ENCODE measurements at places on chromosomes 2 and 18.
A peak's percentile ranks its signal among the peaks of the same experiment; 100 is the strongest.

DNA sequence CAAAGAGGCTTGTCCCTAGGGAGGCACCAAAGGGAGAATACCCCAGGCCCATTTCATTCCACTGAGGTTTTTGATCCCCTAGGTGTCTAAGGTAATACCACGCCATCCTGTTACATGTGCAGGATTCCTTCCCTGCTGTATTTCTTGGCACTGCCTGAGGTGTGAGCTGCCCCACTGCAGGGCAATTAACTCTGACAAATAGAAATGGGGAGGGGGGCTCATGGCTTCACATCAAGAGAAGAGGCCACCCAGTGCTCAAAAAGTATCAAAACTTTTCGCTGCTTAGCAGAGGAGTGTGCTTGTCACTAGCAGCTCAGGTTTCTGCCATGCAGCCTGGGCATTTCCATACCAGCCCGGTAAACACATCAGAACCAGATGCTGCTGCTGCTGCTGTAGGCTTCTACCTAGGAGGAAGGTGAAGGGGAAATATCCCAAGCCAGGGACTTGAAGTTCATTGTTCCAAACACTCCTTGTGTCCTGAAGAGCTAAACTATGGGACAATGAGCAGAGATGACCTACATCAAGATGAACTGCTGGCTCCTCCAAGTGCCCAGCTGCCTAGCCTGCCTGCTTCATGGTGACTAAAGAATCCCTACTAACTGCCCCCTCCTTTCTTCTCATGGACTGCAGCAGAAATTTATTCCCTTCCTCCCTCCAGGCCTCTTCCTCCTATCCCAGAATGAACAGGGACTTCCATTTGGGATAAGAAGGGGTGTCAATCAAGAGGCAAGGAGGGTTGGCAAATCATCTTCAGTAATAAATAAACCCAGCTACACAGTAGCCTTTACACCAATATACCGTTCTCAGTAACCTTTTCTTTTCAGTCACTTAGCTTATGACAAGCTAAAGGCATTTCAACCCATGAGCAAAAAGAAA, 16.4 kb downstream of the POU3F3 start:
- DNase-seq: no peak

- no peak for DNase-seq
Measured at GRCh38 chr2:111936881-111937280, 38.5 kb downstream of the MERTK start.

DNA sequence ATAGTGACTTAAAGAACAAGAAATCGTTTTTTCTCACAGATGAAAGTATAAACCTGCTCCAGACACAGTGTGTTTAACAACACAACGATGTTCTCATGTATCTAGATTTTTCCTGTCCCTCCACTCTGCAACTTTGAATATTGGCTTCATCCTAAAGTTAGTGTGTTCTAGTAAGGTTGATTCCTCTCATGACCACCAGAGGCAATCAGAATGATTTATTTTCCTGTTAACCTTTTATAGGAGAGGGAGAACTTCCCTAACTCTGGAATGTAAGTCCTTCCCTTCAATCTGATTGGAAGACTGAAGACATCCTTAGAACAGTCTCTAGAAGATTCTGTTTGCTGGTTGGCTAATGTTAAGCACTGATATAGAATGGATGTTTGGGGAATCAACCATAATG, 41.0 kb upstream of the TAF4B start:
- DNase-seq: peak; percentile 25

GRCh38 chr2:237198164-237198855, 112.6 kb downstream of the COPS8 start:
- peak; percentile 6 for DNase-seq

DNA sequence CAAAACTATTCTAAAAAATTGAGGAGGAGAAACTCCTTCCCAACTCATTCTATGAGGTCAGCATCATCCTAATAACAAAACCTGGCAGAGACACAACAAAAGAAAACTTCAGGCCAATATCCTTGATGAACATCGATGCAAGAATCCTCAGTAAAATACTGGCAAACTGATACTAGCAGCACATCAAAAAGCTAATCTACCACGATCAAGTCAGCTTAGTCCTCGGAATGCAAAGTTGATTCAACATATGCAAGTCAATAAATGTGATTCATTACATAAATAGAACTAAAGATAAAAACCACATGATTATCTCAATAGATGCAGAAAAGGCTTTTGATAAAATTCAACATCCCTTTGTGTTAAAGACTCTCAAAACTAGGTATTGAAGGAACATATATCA, 63.1 kb downstream of the EHBP1 start:
- no peak for DNase-seq

DNA sequence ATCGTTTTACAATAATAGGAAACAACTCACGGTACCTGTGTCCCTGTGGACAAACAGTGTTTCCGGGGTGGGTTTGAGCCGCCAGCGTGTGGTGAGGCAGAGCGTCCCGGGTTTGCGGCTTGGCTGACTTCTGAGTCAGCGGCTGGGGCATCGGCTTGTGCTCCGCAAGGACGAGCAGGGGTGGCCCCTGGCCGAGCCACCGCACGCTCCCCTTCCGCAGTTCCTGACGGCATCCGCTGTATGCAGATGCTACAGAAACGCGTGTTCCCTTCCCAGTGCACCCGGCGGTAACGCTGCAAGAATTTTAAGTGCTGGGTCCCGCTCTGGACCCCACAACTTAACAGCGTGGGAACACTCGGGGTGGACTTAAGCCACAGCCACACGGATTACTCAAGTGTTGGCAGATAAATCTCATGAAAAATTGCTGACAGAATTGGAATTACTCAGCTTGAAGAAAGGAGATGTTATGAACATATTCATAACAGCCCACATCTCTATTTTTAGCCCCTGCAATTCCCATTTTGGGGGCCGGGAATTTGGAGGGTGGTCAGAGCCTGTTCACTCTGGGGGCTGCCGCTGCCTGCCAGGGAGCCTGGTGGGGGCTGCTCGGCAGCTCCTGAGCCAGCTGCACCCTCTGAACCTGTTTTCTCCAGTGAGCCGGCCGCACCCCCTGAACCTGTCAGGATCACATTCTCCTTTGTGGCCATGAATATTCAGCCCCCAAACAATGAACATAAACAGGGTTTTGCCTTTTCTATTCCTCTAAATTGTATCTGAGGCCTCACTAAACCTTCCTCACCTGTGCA, 12.6 kb upstream of the KCNG2 start:
- no peak for DNase-seq

- no peak for DNase-seq
Measured at GRCh38 chr2:156513219-156513618, 77.0 kb downstream of the GPD2 start.

DNA sequence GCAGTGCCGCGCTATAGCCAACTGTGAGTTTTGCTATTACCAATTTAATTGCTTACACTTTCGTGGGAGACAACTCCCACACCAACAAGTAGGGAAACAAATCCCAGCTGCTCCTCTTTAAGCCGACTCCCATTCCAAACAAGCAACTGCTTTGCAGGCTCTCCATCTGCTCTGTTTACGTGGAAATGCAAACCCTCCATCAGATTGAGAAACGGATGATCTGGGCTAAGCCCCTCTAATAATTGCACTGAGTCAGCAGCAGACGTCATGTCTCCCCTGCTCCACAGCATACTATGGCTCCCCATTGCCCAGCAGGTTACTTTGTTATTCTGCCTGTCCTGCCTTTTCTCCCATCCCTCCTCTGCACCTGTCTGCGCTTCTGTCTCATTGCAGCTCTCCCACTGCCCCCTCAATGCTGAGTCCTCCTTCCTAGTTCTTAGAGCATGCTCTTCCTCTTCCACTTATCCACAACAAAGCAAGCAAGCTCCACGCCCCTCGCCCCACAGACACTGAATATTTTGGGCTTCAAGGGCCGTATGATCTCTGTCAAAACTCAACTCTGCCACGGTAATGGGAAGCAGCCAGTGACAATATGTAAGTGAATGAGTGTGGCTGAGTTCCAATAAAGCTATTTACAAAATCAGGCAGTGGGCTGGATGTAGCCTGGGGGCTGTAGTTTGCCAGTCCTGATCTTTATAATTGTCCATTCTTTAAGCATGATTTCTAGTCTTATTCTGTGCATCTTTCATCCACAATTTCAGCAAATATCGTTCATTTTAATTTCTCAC, 39.5 kb upstream of the ARL4C start:
- DNase-seq: peak; percentile 88

GRCh38 chr2:46294176-46294836, 2.9 kb upstream of the EPAS1 start:
- no peak for DNase-seq

DNA sequence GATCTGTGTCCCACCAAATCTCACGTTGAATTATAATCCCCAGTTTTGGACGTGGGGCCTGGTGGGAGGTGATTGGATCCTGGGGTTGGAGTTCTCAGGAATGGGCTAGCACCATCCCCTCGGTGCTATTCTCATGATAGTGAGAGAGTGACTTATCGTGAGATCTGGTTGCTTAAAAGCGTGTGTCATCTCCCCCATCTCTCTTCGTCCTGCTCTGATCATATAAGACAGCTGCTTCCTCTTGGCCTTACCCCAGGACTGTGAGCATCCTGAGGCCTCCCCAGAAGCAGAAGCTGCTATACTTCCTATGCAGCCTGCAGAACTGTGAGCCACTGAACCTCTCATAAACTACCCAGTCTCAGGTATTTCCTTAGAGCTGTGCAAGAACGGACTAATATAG, 163.7 kb upstream of the NDUFV2 start:
- DNase-seq: no peak

DNA sequence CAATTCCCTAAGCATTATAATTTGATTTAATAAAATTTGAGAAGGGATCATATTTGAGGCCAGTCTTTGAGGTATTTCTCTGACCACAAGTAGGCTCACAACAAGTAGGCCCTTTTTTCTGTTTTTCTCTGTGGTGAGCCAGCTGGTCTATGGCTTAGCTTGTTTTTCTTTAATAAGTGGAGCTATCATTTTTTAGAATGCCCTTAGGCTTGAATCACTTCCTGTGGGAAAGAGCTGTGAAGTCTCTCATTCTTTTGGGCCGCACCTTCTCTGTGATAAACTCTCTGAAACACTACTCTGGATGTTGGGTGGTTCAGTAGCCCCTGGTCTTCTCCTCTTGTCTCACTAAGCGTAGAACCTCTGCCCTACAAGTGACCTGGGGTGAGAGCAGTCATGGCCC, 235.9 kb downstream of the SUCLG1 start:
- no peak for DNase-seq

GRCh38 chr2:170243118-170243837, 65.3 kb downstream of the MYO3B start:
- no peak for DNase-seq

- DNase-seq: no peak
Measured at GRCh38 chr2:190746971-190747761, 98.3 kb downstream of the NAB1 start.

GRCh38 chr18:5295231-5295920, at the start of gene ZBTB14:
Gene ZBTB14 (minus strand): TSS chr18:5295726. CDS start chr18:5293246, 2,480 bp downstream.
- DNase-seq: peak; percentile 97
